ENCODE measurements at places on chromosomes 4 and X. TPM values are rescaled to one million over a fixed set of nuclear protein-coding genes. Genes with fewer than 3 reads are reported as not detected.
A peak's percentile ranks its signal among the peaks of the same experiment; 100 is the strongest.

GRCh38 chrX:114626323-114626722, 42.4 kb downstream of the HTR2C start:
- H3K4me1 ChIP-seq = no peaks in the 10 kb centered on the region
- H3K27ac ChIP-seq = no peak overlapping the region
- H3K27me3 ChIP-seq = no peaks in the 10 kb centered on the region
- no peak for DNase-seq
- no peaks in the 10 kb centered on the region for H3K36me3 ChIP-seq

GRCh38 chr4:99379571-99379970, 27.0 kb upstream of the ADH1C start:
- no peaks in the 10 kb centered on the region for H3K27me3 ChIP-seq
- H3K27ac ChIP-seq = no peak overlapping the region

GRCh38 chr4:113790478-113790877, 28.9 kb upstream of the CAMK2D start:
- DNase-seq = no peak
- peaks cover 13% of the 10 kb centered on the region for H3K4me1 ChIP-seq
- H3K27ac ChIP-seq = 0 out of 2 replicates have a peak overlapping the region, but pooled peaks have one; percentile 8

Gene TLR10
- polyA plus RNA-seq = 44.2 TPM

- peaks cover 8% of the 10 kb centered on the region for H3K4me1 ChIP-seq
- no peaks in the 10 kb centered on the region for H3K27me3 ChIP-seq
- DNase-seq = peak; percentile 33
- peak overlapping the region; percentile 31 for H3K4me3 ChIP-seq
Measured at GRCh38 chrX:118536687-118537461, 41.3 kb downstream of the DOCK11 start.

- no peak for DNase-seq
- no peak overlapping the region for H3K4me3 ChIP-seq
- H3K36me3 ChIP-seq = peaks cover 8% of the 10 kb centered on the region
- no peaks in the 10 kb centered on the region for H3K4me1 ChIP-seq
- H3K27me3 ChIP-seq = no peaks in the 10 kb centered on the region
Measured at GRCh38 chrX:101359966-101360365, 11.4 kb upstream of the TIMM8A start.

GRCh38 chr4:38415682-38416081, 248.3 kb upstream of the KLF3 start:
- H3K27ac ChIP-seq = no peak overlapping the region
- peaks cover 12% of the 10 kb centered on the region for H3K4me1 ChIP-seq
- H3K36me3 ChIP-seq = no peaks in the 10 kb centered on the region
- no peaks in the 10 kb centered on the region for H3K27me3 ChIP-seq
- DNase-seq = no peak

GRCh38 chr4:6506616-6507140, 34.3 kb upstream of the PPP2R2C start:
- no peak overlapping the region for H3K27ac ChIP-seq
- no peaks in the 10 kb centered on the region for H3K36me3 ChIP-seq
- no peak overlapping the region for H3K4me3 ChIP-seq

Gene STK32B
- not detected for polyA plus RNA-seq

Gene HSD17B13
- polyA plus RNA-seq = not detected

DNA sequence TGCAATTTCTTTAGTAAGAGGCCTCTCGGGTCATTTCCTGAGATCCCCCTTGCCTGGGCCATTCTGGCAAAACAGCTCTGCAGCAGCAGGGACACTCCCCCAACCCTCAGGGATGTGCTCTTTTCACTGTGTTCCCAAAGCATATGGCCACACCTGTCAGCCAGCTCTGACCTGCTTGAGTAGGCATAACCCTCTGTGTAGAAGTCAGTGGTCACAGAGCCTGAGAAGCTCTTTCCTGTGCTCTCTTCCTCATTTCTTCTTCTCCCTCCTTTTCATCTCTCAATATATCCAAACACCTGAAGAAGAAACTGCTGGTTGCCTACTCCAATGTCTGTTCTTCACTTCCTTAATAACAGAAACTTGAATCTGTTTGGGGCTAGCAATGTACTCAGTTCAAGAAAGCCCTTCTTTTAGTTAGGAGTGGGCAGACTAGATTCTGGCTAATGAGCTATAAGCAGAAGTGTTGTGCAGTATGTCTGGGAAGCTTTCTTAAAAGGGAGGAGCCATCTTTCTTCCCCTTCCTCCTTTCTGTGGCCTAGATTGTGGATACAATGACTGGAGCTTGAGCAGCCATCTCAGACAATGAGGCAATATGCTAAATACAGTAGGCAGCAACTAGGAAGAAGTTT, 73.3 kb downstream of the PRPS1 start:
- H3K27me3 ChIP-seq = no peaks in the 10 kb centered on the region
- H3K4me1 ChIP-seq = peaks cover 24% of the 10 kb centered on the region
- no peak overlapping the region for H3K4me3 ChIP-seq
- no peaks in the 10 kb centered on the region for H3K36me3 ChIP-seq

DNA sequence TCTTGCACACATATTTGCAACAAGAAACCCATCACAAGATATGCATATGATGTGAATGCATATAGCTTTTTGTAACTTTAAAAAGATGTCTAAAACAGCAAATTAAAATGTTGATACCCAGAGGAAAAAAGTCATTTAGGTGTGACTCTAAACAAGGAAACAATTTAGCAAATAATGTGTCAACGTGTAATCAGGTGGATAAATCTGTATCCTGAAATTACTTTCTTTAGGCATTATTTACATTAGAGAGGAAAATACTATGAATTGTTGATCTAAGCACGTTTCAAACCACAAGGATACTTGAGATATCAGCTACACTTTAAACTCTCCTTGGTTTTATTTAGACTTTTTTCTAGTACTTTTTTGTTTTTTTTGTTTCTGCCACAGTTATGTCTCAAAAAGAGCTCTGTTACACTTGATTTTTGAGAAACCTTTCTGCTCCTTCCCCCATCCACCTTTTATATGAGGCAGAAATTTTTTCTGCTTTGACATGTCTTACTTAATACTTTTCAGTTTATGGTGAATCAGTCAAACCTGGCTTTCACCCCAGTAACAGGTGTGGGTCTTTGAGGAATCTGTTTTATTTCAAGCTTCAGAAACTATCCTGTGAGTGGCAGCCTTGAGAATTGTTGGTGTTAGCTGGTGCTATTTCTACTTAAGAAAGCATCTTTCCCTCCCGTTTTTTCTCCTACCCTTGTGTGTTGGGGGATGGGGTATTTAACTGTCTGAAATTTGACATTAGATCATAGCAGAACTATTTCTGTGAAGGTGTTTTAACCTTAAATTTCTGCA, 1.9 kb downstream of the NPNT start:
- peak overlapping the region; percentile 76 for H3K27ac ChIP-seq
- peaks cover 8% of the 10 kb centered on the region for H3K27me3 ChIP-seq
- DNase-seq = no peak
- H3K36me3 ChIP-seq = peaks cover 3% of the 10 kb centered on the region
- peak overlapping the region; percentile 75 for H3K4me3 ChIP-seq

Gene IBSP
- polyA plus RNA-seq = not detected

- H3K4me1 ChIP-seq = no peaks in the 10 kb centered on the region
- H3K27ac ChIP-seq = no peak overlapping the region
- DNase-seq = no peak
- no peaks in the 10 kb centered on the region for H3K27me3 ChIP-seq
- no peaks in the 10 kb centered on the region for H3K36me3 ChIP-seq
- no peak overlapping the region for H3K4me3 ChIP-seq
Measured at GRCh38 chr4:108830509-108831244, 67.8 kb upstream of the ETNPPL start.

DNA sequence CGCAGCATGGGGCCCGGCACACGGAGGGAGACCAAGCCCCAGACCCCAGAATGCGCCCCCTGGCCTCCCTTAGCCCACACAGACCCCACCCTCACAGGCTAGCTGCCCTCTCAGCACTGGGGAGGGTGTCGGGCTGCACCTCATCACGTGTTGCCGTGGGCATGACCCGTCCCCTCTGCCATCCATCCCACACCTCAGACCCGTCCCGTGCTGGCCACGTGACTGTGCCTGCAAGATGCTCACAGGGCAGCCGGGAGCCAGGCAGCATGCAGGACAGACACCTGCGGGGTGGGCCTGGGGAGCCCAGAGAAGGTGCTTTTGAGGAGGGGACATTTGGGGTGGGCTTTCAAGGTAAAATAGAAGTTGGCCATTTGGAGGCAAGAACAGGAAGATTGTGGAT, 4.8 kb downstream of the MSANTD1 start:
- no peaks in the 10 kb centered on the region for H3K27me3 ChIP-seq
- no peak for DNase-seq

DNA sequence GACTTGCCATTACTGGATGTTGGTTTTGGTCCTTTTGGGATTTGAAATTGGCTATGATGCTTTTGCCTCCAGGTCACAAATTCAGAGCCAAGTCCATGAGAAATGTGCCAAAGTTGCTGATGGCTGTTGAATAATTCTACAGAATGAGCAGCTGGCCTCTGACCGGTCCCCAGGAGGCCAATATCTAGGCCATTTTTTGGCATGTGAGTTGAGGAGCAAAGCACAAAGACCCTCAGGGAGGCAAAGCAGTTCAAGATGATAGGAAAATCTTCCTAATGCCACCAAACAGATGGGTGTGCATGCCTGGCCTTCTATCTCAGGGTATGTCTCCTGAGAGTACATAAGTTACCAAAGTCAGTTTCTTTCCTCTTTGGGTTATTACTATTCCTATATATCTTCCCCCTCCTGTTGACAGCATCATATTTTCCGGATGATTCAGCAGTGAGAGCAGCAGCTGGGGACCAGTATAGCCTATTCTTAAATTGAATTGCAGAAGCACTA, 44.4 kb downstream of the SEL1L3 start:
- no peak overlapping the region for H3K27ac ChIP-seq
- DNase-seq = no peak
- H3K36me3 ChIP-seq = peaks cover 11% of the 10 kb centered on the region
- no peaks in the 10 kb centered on the region for H3K27me3 ChIP-seq
- H3K4me3 ChIP-seq = no peak overlapping the region

- no peaks in the 10 kb centered on the region for H3K27me3 ChIP-seq
- no peaks in the 10 kb centered on the region for H3K4me1 ChIP-seq
Measured at GRCh38 chr4:13860126-13860525, 232.6 kb upstream of the BOD1L1 start.

GRCh38 chr4:109559625-109559982, 442 bp upstream of the MCUB start:
- peaks cover 3% of the 10 kb centered on the region for H3K4me1 ChIP-seq
- H3K27me3 ChIP-seq = no peaks in the 10 kb centered on the region
- H3K4me3 ChIP-seq = peak overlapping the region; percentile 85
- peak overlapping the region; percentile 87 for H3K27ac ChIP-seq

GRCh38 chrX:150966235-150966634, 16.9 kb upstream of the HMGB3 start:
- H3K27ac ChIP-seq = no peak overlapping the region
- no peaks in the 10 kb centered on the region for H3K4me1 ChIP-seq
- no peaks in the 10 kb centered on the region for H3K27me3 ChIP-seq
- no peak overlapping the region for H3K4me3 ChIP-seq

DNA sequence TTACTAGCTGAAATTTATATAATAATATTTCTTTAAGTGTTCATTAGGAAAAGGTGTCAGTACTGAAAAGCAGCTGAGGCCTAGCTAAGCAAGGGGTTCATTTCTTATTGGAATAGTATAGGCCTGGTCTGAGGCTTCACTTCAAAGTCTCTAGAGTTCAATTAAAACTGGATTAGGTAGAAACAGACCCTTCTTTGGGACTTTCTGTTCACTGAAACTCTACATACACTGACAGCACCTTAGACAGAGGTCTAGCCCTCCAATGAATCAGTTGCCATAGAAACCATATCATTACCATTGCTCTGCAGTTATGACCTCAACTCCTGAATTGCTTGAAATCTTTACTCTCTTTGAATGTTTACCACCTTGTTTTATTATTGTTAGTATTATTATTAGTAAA, 86.4 kb upstream of the MAB21L2 start:
- no peak overlapping the region for H3K27ac ChIP-seq
- DNase-seq = no peak
- H3K4me1 ChIP-seq = no peaks in the 10 kb centered on the region

GRCh38 chrX:118761939-118762707, 34.7 kb downstream of the IL13RA1 start:
- H3K27ac ChIP-seq = no peak overlapping the region
- DNase-seq = no peak
- H3K4me1 ChIP-seq = no peaks in the 10 kb centered on the region
- no peaks in the 10 kb centered on the region for H3K27me3 ChIP-seq
- no peaks in the 10 kb centered on the region for H3K36me3 ChIP-seq

DNA sequence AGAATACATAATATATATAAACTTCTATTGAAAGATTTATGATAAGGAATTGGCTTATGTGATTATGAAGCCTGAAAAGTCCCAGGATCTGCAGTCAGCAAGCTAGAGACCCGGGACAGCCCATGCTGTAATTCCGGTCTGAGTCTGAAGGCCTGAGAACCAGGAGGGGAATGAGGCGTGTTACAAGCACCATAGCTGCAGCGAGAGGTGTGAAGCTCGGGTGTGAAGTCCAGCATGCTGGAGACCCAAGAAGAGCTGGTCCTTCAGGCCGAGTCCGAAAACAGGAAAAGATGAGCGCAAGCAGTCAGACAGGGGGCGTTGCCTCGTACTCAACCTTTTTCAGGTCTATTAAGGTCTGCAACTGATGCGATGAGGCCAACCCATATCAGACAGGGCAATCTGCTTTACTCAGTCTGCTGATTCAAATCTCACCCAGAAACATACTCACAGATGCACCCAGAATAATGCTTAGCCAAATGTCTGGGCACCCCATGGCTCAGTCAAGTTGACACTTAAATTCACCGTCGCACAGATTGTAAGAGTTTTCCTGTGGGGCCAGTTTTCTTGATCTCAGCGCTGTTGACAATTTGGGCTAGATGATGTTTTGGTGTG, 40.4 kb downstream of the SMIM20 start:
- H3K27me3 ChIP-seq = no peaks in the 10 kb centered on the region
- H3K36me3 ChIP-seq = no peaks in the 10 kb centered on the region
- H3K4me3 ChIP-seq = no peak overlapping the region
- DNase-seq = no peak
- no peaks in the 10 kb centered on the region for H3K4me1 ChIP-seq

GRCh38 chrX:41518841-41519220, 71.7 kb downstream of the NYX start:
- H3K27ac ChIP-seq = no peak overlapping the region
- no peak for DNase-seq
- no peak overlapping the region for H3K4me3 ChIP-seq
- H3K4me1 ChIP-seq = no peaks in the 10 kb centered on the region

GRCh38 chrX:5733501-5733900, 495.2 kb downstream of the NLGN4X start:
- no peaks in the 10 kb centered on the region for H3K4me1 ChIP-seq
- no peak overlapping the region for H3K27ac ChIP-seq
- H3K27me3 ChIP-seq = no peaks in the 10 kb centered on the region
